Activated T-helper 17 cell treated with anti-CD3 and anti-CD28 coated beads, Interleukin-2, amount 50 U/mL, for 72 hours (primary cell): ENCODE measurements at places on chromosomes 12 and 14.

DNA sequence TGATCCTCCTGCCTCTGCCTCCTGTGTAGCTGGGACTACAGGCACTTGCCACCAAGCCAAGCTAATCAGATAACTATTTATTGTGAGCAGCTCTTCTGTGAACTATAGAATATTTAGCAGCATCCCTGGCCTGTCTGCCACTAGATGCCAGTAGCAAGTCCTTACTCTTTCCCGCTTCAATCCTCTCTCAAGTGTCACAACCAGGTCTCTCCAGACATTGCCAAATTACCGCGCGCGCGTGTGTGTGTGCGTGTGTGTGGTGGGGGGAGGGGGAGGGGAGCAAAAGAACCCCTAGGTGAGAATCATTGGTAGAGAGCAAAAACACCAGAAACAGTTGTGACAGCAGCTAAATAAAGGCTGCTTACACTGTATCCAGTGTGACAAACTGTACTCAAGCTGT, 49.9 kb downstream of the PPP2R5E start:
- ATAC-seq = no peak

DNA sequence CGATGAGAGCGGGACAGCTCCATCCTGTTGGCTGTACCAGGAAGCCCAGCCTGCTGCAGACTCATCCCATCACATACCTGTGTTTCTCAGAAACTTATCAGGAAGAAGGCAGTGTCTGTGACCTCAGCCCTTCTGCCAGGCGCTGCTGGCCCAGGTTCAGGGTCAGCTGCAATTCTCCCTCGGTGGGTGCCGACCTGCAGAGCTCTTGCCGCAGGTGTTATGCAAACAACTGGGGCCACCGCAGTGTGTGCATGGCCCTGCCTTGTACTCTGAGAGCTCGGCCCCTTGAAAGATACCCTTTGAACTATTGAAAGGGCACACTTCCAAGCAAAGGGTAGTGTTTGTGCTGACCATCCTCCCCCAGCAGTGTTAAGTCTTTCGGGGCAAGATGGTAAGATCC, 322.2 kb upstream of the DIO3 start:
- ATAC-seq = no peak

DNA sequence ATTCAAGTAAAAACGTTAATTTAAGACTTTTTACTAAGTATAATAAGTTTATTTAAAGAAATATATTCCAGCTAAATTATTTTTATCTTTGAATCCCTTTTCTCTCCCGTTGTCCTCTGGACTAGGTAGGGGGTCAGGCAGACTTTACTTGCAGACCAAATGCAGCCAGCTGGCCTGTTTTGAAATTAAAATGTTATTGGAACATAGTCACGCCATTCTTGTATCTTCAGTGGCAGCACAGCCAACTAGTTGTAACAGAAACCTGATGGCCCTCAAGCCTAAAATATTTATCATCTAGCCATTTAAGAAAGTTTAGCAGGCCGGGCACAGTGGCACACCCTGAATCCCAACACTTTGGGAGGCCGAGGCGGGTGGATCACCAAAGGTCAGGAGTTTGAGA, 52.7 kb downstream of the BCAT1 start:
- no peak for ATAC-seq

GRCh38 chr14:34935488-34935887, 47.3 kb upstream of the SRP54 start:
- ATAC-seq = no peak
